ENCODE measurements at places on chromosomes 3 and 15. TPM values are rescaled to one million over a fixed set of nuclear protein-coding genes. Genes with fewer than 3 reads are reported as not detected.

DNA sequence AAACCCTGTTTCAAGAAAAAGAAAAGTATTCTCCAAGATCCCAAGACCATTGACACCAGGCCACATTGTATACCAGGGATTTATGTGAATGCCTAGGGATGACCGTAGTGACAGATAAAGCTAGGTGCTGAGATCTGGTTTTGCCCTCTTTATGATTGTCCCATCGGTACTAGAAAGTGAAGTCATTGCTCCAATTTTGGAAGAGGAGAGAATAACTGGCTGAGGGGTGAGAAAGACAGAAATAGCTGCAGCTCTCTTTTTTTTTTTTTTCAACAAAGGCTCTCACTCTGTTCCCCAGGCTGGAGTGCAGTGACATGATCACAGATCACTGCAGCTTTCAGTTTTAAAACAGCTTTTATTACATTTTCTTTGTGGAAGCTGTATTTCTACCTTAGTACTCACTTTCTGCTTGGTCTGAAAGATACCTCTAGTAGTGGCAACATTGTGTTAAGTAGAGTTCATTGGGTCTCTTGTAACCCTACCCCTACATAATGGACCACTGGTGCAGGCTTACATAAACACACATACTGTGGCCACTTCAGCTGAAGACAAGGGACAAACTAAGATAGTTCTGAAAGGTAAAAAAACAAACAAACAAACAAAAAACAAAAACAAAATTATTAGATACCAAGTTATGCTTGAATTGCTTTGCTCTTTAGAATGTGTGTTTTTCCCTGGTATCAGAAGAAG lies 18.0 kb downstream of the ZSCAN29 start:
- no peak for DNase-seq

GRCh38 chr3:9122732-9123364 lies 126.6 kb downstream of the SRGAP3 start:
- no peak for DNase-seq

DNA sequence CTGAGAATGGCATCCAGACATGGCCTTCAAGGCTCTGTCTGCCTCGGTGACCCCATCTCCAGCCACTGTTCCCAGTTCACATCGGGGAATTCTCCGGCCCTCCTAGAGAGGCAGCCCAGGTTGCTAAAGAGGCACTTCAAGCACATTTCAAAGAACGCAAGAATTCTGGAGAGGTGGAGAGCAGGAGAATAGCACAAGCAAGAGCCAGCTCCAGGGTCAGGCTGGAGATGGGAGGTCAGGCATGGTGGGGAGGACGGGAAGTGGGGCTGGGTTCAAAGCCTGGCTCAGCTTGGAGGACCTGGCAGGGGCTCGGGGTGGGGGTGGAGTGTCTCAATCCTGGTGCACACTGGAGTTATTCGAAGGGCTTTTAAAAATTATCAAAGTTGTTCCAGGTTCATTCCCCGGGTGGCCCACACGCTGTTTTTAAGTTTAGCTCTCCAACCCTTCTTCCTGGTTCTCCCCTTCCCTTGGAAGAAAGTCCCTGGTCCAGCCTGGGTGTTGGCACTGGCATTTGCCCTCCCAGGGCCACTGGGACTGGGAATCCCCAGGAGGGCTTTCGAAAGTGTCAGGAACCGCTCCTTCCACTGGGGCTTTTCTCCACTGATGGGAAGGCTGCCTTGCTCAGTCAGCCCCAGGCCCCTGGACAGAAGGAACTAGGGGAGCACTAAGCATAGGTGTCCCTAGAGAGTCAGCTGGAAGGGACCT lies 35.8 kb downstream of the ZNF710 start:
- DNase-seq: no peak

GRCh38 chr3:8520816-8521403 lies 19.3 kb downstream of the LMCD1 start:
- no peak for DNase-seq

ADAMTS17 gene
- 4.7 TPM for total RNA-seq

- DNase-seq: no peak
Observed at GRCh38 chr15:81948751-81949150, 97.1 kb downstream of the MEX3B start.

- DNase-seq: no peak
Observed at GRCh38 chr3:94472511-94472910, 409.6 kb downstream of the NSUN3 start.

GRCh38 chr15:66298803-66299251 lies 5.5 kb downstream of the DIS3L start:
- no peak for DNase-seq
